CD4-positive, alpha-beta T cell treated with Interleukin-17A for 1 hour (primary cell): ENCODE measurements at places on chromosomes 13 and 19.
A peak's percentile ranks its signal among the peaks of the same experiment; 100 is the strongest.

GRCh38 chr13:112182251-112182650 is 115.3 kb downstream of the SOX1 start:
- DNase-seq = no peak

- DNase-seq = no peak
Observed at GRCh38 chr13:75752826-75753225, 116.7 kb downstream of the LMO7 start.

DNA sequence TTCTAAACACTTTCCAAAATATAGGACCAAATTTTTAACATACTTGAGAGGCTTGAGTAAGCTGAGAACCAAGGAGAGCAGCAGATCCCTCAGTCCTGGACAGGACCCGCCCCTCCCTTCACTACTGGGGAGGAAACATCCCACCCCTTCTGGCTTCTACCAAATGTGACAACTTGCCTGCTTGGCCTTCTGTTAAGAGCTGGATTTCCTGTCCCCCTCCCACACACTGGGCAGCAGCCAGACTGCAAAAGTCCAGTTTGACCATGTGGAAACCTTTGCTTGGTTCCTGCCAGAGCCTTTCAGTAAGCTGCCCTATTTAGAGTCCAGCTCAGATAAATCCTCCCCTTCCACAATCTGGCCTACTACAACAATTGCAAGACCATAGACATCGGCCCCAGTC is 84.3 kb downstream of the FGF14 start:
- no peak for DNase-seq

GRCh38 chr13:94968040-94968756 is 255.9 kb upstream of the SOX21 start:
- DNase-seq = no peak

DNA sequence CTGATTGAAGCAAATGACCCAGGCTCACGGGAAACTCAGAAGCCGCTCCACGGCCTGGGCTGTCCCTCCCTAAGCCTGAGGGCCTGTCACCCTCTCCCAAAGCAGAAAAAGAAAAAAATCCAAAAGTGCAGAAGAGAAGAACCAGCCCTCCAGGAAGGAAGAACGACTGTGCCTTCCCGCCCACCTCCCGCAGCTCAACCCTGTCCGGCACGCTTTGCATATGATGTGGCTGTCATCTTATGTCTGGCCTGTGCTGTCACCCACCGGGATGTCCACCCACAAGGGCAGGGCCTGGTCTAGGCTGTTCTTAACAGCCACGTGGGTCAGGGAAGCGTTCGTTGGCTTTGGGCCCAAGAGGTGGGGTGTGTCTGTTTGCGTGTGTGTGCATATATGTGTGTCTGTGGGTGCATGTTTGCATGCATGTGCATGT is 13.7 kb downstream of the ZBTB7A start:
- no peak for DNase-seq

GRCh38 chr13:75079226-75079625 is 402.7 kb downstream of the TBC1D4 start:
- no peak for DNase-seq

GRCh38 chr19:41025411-41025810 is 34.3 kb downstream of the CYP2B6 start:
- no peak for DNase-seq

DNA sequence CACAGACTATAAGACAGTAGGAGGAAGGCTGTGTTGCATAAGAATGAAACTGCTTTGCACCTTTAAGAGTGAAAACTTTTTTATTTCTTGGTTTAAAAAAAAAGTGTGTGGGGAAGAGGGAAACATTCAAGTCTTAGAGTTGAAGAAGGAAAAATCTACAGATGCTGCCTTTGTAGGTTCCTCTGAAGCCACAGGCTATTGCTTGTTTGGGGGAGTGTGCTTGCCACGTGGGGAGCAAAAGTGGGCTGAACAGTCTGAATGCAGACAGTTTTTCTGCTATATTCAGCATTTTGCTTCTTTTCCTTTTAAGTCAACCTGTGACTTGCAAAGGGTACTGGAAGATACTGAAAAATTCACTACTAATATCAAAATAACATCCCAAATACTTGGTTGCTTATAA is 36.9 kb downstream of the EFNB2 start:
- DNase-seq = no peak

- DNase-seq = no peak
Observed at GRCh38 chr13:80618781-80619180, 277.9 kb upstream of the SPRY2 start.

GRCh38 chr19:58010507-58010906 is 7.9 kb upstream of the ZNF606 start:
- no peak for DNase-seq

DNA sequence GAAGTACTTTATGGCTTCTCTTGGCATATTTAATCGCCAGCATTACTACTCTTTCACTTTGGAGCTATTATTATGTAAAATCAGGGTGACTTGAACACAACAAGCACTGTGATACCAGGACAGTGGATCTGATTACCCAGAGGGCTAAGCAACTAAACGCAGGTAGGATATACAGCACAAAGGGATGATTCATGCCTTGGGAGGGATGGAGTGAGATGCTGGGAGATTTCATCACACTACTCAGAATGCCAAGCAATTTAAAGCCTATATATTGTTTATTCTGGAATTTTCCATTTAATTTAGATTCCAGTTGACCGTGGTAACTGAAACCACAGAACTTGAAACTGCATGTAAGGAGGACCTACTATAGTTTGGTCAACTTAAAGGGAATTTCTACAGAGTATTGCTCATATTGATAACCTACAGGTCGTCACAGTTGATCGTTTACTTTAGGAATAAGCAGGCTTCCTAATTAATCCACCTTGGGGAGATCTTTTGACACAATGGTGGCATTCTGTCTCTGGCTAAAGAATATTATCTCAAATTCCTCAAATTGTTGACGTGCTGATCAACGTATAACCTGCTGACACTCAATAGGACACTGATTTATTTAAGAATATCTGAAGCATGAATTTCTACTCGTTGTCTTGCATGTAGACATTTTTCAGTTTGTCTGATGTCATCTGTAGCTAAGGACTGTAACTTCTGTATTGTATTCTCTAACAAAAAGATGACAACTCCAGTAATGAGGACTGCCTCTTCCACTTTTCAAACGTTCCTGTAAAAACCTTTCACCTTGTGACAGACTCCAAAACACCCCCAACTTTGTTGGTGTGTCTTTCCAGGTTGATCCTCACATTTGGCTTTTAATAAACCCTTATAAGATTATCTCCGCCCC is 254.2 kb downstream of the GPC5 start:
- no peak for DNase-seq

DNA sequence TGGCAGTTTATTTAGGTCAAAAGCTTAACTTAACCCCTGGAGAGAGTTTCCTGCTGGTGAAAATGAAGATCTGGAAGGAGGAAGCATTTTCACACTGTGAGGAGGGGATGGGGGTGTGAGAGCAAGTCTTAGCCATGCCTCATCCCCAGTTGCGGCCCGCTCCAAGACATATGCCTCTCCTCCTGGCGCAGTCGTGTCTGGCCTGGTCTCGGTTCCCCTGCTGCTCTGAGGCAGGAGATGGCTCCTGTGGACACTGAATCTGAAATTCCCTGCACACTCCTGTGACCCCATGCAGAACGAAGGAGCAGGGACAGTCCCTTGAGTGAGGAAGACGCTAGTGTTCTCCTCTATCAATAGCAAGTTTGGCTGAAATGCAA is 360 bp upstream of the ZNF69 start:
- no peak for DNase-seq

GRCh38 chr13:20326276-20326675 is 94.2 kb upstream of the GJB6 start:
- DNase-seq = no peak

DNA sequence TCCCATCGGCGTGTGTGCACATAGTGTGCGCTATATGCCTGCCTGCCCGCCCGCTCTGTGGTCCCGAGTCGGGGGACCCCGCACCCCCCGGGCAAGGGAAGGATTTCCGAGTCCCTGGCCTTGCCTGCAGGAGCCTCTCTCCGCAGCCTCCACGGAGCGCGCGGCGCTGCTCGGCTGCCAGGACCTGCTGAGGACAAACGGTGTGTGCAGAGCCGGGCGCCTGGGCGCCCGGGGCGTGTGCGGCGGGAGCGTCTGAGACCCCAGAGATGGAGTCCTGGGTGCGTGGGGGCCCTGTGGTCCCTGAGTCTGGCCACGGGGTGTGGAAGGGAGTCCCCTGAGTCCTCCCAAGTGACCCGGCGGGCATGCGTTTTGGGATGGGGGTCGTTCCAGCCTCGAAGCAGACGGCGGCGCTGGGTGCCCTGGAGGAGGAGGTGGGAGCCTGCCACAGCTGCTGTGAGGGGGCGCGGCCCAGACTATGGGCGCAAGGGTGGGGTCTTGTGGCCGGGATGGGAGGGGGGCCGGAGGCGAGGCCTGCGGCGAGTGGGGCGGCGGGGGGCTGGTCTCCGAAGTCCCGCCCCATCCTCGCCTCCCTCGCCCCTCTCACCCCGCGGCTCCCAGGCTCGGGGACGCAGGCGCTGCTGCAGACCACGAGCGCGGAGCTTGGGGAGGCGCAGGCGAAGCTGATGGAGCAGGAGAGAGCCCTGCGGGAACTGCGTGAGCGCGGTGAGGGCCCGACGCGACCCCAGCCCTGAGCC is 25.3 kb downstream of the CLEC4M start:
- no peak for DNase-seq

DNA sequence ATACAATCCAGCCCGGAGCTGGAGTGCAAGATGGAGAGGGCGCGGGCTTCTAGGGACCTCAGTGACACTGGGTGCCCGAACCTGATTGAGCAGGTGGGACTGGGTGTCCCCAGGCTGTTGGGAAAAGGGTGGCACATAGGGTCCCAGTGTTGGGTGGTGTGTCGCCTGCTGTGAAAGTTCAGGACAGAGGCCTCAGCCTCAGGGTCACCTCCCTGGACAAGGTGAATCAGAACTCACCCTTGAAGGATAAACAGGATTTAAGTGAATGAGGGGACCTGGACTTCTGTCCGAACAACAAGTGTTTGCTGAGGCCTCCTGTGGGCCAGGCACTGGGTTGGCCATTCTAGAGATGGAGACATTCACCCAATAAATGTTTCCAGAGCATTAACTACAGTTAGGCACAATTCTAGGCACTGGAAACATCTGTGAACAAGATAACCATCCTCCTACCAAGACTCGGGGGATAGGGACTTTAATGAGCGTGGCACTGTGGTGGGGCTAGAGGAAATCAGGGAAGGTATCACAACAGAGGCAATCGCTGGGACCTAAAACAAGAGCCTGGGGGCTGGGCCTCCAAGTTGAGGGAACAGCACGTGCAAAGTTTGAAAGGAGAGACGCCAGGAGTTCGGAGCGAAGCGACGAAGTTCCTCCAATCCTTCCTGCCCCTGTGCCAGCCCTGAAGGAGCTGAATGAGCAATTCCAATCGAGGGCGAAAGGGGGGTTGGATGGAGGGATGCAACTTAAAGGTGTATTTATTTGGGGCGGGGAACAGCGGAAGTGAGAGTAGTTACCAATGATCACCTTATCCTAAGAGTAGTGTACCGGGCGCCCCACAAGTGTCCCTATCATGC is 921 bp upstream of the POLD1 start:
- peak; percentile 30 for DNase-seq

- no peak for DNase-seq
Observed at GRCh38 chr13:46605825-46606554, 53.0 kb downstream of the LRCH1 start.

- no peak for DNase-seq
Observed at GRCh38 chr13:39968646-39969475, 313.4 kb downstream of the COG6 start.
